Endothelial cell of umbilical vein (primary cell): ENCODE measurements at places on chromosomes 16 and 17.

DNA sequence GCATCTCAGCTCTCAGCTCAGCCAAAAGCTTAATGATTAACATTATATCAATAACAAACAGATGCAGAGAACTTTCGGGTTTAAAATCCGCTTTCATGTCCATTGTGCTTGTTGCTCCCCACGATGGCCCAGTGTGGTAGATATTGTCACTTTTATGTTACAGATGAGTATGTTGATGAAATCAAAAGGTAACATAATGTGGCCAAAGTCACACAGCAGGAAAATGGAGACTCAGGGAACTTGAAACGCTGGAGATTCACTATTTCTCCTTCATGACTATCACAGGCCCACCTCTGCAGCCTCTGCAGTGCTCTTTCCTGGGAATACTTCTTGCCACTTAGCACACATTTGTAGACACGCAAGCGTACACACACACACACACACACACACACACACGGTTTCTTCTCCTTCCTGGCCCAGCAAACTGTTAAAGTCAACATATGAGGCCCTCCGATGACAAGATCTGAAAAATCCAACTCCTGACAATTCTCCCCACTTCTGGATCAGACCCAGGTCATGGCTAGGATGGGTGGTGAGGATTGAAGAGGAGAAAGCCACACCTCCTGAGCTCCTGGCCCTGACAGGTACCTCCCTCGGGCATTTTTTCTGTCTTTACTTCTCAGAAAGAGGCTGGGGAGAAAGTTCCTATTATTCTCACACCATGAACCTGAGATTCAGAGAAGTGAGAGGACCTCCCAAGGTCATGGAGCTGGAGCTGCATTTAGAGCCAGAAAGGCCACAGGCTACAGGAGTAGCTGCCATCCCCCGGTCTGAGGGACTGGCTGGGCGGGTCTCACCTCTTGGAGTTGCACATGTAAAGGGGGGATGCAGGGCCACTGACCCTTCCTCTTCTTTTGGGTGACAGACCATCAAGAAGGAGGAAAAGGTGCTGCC, 9.7 kb downstream of the DRC7 start:
- DNase-seq = no peak

DNA sequence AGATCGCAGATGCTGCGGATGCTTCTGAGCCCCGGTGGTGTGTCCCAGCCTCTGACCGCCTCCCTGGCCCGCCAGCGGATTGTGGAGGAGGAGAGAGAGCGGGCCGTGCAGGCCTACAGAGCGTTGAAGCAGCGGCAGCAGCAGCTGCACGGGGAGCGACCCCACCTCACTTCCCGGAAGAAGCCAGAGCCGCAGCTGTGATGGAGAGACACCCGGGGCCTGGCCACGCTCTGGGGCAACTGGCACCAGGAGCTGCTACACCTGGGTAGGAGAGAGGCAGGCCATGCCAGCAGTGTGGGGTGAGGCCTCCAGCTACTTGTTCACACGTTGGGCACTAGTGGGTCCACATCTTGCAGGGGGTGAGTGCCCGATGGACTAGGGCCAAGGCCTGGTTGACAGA, 6.0 kb downstream of the CCDC137 start:
- DNase-seq = no peak

DNA sequence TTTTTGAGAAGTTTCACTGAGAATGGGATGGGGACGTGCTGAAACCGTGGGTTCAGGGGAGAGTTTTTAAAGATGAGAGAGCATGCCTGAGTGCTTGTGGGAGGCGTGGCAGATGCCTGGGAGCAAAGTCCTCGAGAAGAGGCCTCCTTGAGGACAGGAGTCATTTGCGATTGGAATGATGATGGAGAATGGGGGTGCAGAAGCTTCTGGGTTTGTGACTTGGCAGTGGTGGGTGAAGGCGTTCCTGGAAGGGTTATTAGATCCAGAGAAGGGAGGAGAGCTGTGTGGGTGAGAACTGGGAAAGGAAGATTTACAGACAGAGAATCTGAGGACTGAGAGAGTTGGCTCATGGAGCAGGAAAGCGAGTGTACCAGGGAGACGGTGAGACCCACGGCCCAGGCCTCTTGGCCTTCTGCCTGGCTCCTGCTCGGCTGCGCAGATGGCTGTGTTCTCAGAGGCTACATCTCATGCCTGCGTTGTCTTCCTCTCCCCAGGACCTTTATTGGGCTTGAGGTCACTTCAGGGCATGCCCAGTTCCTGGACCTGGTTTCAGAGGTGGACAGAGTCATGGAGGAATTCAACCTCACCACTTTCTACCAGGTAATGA, 8.6 kb upstream of the MMP15 start:
- DNase-seq = no peak

- no peak for DNase-seq
These were observed 694.4 kb downstream of the MAF start for GRCh38 chr16:78906135-78906534.

DNA sequence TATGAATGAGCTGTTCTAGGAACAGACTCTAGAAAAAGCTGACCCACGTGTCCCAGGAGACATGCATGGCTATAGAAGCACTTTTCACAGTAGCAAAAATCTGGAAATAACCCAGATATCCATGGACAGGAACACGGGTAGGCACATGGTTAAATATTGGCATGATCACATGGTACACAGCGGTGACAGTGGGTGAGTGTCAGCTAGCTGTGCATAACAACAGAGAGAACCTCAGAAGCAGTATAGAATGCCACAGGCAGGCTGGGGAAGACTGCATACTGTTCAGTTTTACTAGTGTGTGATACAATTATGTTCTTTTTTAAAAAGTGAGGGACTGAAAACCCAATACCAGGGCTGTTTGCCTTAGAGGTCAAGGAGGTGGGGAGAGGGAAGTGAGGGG, 31.4 kb downstream of the EPN2 start:
- peak; percentile 7 for DNase-seq

GRCh38 chr17:75403131-75403530, 2.3 kb downstream of the GRB2 start:
- no peak for DNase-seq

DNA sequence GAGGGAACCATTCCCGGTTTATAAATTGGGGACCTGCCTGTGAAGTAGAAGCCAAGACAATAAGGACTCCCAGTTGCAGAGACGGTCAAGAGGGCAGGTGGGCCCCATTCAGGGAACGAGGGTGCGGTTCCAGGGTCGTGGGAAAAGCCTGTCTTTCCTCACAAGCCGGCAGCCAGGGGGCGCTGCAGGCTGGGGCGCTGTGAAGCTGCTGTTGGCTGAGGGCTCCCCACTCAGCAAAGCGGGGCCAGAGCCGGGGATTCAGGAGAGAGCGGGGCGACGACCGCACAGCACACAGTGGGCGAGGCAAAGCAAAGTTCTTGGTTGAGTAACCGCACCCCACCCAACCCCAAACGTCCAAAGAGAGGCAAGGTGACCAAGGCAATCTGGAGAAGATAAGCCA, 24.9 kb downstream of the CDRT15 start:
- no peak for DNase-seq

DNA sequence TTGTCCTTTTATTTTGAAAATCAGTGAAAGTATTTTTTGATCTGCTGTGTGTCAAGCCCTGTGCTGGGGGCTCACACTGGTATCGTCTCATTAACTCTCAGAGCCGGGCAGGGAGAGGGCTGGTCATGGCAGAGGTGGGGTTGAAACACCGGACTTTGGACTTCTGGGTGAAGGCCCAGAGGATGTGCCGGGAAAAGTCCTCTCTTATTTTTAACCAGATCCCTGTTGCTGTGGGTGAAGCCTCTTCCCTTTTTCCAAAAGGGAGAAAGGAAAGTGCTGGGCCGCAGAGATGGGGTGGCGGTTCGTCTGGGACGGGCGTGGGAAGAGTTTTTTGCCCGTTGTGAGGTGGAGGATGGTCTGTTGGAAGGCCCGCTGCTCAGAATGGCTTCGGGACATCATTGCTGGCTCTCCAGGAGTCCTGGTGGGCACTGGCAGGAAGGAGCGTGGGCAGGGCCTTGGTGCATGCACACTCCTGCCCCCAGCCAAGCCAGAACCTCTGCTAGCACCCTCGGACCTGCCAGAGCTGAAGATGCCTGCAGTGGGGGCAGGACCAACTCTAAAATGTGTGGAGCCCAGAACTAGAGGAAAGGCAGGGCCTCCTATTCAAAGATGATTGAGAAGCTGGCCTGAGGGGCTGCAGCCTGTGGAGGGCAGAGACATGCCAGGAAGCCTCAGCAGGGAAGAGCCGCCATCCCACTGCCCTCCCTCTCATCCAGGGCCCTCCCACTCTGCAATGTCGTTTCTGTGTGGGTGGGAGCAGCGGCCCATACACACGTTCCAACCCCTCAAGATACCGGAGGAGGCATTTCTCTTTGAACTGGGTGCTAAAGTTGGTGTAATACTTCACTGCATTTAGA, 213.2 kb downstream of the CCDC182 start:
- no peak for DNase-seq

DNA sequence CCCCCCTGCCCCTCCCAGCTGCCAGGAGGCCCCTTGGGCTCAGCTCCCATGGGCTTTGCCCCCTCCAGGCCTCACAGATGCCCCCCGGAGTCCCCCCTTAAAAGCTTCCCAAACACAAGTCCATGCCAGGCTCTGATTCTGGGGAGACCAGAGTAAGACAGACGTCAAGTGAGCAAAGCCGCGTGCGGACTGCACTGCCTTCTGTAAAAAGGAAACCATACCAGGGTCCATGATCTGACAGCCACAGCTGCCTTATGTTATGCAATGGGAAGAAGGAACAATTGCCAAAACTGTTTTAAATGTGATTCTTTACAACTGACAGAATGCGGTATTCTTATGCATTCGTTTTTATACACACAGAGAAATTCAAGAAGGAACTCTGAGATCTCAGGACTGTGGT, 17.9 kb upstream of the HEXD start:
- DNase-seq = no peak

- no peak for DNase-seq
These were observed 156.9 kb downstream of the C16orf78 start for GRCh38 chr16:49530427-49530970.

DNA sequence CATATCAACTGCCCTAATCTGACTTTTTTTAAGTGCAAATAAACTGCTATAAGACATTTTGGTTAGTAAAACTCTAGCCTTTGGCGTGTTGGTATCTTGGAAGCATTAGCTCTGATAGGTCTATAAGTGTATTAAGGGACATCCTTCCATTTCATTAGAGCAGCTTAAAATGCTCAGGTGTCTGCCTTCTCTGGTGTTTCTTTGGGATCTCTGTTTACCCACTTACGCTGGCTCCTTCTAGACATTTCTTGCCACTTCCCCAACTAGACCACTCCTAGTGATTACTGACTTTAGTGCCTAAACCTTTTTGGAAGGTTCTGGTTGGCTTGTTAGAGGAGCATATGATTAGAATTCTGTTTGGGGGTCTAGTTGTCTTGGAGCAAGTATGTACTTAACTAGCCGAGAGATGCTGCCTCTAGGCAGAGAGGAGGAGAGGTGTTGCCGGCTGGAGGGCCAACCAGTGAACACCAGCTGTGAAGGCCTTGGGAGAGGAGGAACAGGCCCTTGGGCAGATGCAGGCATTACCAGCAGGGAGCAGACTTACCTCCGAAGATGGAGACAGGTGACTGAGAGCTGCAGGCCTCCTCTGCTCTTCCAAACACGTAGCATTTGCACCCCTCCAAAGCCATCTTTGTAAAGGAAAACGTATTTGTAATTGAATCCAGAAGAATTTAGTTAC, 15.2 kb upstream of the CLEC18C start:
- peak; percentile 3 for DNase-seq

GRCh38 chr16:85571563-85571812, 41.6 kb upstream of the GSE1 start:
- DNase-seq = no peak

- no peak for DNase-seq
These were observed 4.1 kb downstream of the PRCD start for GRCh38 chr17:76543826-76544545.

DNA sequence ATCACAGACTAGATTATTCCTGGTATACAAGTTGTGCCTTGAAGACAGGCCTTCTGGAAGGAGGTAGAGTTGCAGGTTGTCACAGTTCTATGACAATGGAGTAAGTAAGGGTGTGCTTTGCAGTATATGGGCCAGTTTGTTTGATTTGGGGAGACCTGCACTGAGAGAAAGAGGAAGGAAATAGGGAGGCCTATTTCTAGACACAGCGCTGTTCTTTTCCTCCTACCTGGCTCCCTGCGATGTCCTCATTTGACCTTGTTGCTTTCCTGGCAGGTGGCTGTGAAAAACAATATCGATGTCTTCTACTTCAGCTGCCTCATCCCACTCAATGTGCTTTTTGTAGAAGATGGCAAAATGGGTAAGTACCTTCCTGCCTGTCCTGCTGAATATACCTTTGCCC, 22.5 kb upstream of the RASL10B start:
- DNase-seq = no peak

- no peak for DNase-seq
These were observed 97.0 kb downstream of the CMC2 start for GRCh38 chr16:80909720-80910119.

DNA sequence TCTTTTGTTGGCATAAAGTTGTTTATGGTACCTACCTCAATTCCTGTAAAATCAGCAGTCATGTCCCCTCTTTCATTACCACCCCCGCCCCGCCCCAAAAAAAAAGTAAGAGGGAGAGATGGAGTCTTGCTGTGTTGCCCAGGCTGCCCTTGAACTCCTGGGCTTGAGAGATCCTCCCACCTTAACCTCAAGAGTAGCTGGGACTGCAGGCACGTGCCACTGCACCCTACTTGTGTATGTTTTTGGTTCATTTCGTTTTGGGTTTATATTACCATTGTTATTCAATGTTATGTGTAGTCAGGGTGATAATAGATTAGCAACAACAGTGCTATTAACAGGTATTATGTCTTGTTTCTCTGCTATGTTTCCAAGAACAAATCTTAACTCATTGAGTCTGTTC, 15.9 kb downstream of the TNRC6C start:
- no peak for DNase-seq

GRCh38 chr17:78110363-78111015, 18.1 kb downstream of the TMC6 start:
- no peak for DNase-seq

DNA sequence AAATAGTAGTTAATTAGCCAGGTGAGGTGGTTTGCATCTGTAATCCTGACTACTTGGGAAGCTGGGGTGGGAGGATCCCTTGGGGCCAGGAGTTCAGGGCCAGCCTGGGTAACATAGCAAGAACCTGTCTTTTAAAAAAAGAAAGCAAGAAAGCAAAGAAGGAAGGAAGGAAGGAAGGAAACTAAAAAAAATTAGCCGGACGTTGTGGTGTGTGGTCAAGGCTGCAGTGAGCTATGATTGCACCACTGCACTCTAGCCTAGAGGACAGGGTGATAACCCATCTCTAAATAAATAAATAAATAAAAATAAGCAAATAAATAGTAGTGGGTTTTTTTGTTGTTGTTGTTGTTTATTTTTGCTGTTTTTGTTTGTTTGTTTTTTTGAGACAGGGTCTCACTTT, 39.3 kb upstream of the MAP2K6 start:
- no peak for DNase-seq

GRCh38 chr17:31702041-31702440, 157.0 kb downstream of the COPRS start:
- DNase-seq = no peak

DNA sequence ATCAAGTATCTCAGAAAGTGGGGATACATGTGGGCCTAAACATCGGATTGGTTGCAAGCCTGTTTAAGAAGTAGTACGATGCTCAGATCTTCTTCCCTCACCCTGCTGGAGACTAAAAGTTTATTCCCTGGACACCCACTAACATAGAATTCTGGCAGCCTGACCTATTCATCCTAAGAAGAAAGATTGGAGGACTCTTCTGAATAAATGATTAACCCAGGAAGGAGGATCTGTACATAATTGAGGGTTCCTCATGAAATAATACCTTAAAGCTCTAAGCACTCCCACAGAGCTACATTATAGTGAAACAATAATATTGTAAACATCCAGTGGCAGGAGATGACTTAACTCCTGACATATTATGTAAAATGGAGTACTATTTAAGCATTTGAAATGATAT, 111.7 kb downstream of the NLK start:
- no peak for DNase-seq

GRCh38 chr16:16062023-16062937, 112.9 kb downstream of the ABCC1 start:
- no peak for DNase-seq
